Upper lobe of left lung (tissue), 6 donors: ENCODE measurements at places on chromosomes 6 and 20.

DNA sequence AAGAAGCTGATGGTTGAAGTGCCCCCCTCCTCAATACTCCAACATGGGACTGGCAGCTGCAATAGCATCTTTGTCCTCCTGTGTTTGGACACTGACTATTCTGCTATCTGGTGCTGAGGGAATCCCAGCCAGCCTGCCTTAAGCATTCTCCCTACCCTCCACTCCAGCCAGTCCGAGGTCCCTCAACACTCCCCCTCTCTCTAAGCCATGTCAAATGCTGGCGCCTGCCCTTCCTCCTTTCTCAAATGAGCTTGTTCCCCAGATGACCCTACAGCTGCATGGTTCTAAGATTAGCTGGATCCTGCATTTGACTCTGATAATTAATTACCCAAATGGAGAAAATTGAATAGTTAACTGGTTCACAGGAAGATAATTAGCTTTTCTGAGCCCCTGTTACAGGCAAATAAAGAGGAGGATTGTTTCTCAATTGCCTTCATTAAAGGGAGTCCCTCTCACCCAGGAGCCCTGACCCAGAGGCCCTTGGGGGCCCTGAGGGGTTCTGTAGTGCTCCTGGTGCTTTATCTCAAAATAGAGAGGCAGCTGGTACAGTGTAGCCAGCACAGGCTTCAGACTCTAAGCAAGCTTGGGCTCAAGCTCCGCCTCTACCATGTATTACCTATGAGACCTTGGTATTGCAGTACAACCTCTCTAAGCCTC is 37.9 kb upstream of the CHD6 start:
- DNase-seq = no peak

DNA sequence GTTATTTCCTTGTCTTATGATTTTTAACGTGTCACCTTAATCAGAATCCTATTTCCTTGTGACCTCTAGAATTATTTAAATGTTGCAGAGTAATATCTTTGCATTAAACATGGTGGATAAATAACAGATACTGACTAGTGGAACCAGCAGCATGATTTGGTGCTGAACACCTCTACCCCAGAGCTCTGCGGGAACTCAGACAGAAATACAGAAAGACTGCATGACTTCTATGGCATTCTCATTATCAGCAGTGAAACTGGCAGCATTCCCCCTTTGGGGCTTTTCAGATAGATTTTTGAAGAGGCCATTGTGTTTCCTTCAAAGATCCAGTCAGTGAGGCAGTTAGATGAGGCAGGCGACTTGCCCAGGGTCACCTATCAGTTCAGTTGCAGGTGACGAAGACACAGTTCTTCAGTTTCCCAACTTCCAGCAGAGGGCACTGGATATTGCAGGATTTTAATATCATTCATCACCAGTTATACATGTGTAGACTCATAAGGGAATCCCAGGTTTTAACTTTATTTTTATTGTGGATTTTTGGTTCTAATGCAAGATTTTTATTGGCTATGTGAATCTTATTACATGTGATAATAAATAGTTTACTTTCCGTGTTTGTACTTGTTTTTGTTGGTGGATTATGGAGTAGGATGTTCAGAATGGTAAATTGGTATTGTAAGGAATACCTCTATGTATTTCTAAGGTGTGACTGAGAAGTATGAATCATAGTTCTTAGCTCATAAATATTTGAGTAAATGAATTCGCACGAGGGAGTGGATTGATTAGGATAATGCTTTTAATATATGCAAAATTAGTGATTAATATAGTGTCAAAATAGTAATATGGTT is 81.3 kb downstream of the AFDN start:
- no peak for DNase-seq

- DNase-seq = no peak
These were observed 59.5 kb downstream of the SCAF8 start for GRCh38 chr6:154792761-154793160.

GRCh38 chr20:22450537-22450936 is 133.8 kb downstream of the FOXA2 start:
- DNase-seq = no peak

GRCh38 chr6:15577106-15577505 is 85.7 kb downstream of the DTNBP1 start:
- peak; percentile 60 for DNase-seq

GRCh38 chr6:151323791-151324487 is 67.4 kb downstream of the ZBTB2 start:
- DNase-seq = peak; percentile 92

DNA sequence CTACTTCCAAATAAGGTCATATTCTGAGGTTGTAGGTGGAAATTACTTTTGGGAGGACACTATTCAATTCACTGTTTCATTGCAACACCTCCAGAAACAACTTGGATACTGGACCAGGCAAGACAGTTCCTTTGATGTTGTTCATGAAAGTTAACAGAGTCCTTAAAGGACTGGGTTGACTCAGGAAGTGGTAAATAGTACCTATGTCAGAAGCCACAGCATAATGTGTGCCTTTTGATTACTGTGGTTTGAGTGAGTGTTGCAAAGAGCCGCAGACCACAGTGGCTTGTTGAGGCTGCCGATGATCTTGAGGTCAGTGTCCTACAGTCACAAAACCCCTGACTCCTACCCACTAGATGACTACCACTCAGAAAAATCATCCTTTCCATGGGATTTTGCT is 10.9 kb downstream of the IL20RA start:
- DNase-seq = no peak

GRCh38 chr6:111861431-111861885 is 11.8 kb downstream of the FYN start:
- no peak for DNase-seq

GRCh38 chr6:149445573-149445972 is 39.2 kb downstream of the ZC3H12D start:
- no peak for DNase-seq

GRCh38 chr6:75147512-75147911 is 58.3 kb downstream of the COL12A1 start:
- DNase-seq = no peak

DNA sequence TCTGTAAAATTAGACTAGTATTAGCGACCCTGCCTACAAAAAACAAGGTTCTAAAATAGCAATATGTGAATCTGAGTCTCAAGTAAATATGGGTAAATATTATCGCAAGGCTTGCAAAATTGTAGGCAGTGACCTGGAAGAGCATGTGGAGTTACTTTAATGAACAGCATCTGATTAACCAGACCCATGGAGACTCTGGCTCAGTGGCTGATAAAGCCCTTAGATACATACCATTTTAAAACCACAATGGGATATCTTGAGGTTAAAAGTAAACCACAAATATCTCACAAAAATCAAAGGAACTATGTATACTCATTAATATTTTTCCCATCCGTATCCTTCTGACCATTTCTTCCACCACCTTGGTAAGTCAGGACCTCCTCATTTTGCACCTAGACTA is 187.0 kb downstream of the MTFR2 start:
- no peak for DNase-seq

DNA sequence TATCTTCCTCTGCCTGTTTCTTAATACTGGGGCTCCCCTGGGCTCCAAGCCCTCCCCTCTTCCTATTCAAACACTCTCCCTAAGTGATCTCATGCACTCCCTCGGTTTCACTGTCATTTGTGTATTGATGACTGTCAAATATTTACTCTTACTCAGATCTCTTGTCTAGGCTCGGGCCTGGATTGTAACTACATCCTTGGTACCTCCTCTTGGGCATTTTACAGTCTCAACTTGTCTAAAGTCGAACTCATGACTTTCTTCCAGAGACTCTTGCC is 189.4 kb upstream of the PRDM1 start:
- no peak for DNase-seq

GRCh38 chr6:82415820-82416219 is 52.2 kb downstream of the TPBG start:
- DNase-seq = no peak

DNA sequence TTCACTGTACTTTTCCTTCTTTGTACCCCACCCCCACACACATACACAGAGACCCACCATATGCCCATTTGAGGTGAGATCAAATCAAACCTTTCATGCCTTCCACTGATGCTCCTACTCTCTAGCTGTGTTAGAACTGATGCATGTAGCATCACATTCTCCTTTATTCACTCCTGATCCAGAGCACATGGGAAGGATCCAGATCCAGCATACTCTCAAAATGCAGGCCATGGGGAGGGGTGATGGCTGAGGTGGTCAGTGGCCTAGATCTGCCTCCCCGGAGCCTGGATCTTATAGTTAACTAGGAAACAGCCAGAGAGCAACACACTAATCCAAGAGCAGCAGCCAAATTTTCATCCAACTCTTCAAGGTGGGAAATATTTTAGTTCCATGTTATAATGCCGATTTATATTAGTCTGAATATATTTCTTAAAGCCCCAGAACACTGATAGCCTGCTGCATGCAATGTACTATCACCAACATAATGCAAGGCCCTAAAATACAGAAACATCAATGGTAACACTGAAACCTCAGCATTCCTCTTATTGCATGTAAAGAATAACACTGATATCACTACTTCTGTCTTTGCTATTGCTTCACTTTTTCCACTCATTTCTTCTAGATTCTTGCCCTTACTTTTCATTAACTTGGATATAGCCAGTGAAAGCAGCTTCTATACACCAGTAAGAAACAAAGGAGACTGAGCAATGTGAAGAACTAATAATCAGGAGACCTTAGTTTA is 126.8 kb upstream of the BEND6 start:
- no peak for DNase-seq

DNA sequence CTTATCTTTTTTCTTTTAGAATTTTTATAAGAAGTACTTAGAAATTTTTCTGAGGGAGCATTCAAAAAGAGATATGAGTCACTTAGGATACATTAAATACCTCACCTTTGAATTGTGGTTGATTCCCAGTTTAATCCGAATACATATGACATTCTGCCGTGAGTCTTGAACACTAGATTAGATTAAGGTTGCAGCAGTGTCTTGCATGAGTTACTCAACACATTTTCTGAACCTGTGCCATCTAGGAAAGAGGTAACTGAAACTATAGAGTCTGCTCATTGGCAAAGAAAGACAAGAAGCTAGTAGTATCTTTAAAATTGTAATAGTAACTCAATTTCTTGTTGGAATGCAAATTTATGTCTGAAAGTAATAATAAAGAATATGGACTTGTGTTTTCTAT is 14.9 kb downstream of the PEX3 start:
- DNase-seq = no peak

GRCh38 chr20:17300113-17300512 is 73.3 kb downstream of the PCSK2 start:
- DNase-seq = no peak

- DNase-seq = no peak
These were observed 207.0 kb downstream of the ADGB start for GRCh38 chr6:146805546-146806325.

- DNase-seq = no peak
These were observed 124.0 kb downstream of the MMUT start for GRCh38 chr6:49339096-49339495.

DNA sequence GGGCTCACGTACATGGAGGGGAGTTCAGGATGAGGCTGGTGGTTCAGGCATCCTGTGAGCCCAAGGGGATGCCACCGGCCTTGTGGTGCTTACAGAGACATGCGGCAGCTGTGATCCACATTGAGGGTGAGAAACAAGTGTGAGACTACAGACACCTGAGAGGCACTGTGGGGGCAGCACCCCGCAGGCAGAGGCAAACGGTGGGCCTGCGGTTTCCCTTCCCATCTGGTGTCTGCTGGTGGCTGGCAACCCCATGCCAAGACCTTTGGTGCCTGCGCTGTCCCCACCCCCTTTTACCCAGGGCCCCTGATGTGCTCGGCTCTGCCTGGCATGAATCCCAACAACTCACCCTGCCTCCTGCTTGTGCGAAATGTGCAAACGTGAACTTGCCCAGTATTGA is 42.0 kb downstream of the ERMARD start:
- DNase-seq = no peak

GRCh38 chr6:104928141-104928540 is 28.8 kb upstream of the LIN28B start:
- no peak for DNase-seq

DNA sequence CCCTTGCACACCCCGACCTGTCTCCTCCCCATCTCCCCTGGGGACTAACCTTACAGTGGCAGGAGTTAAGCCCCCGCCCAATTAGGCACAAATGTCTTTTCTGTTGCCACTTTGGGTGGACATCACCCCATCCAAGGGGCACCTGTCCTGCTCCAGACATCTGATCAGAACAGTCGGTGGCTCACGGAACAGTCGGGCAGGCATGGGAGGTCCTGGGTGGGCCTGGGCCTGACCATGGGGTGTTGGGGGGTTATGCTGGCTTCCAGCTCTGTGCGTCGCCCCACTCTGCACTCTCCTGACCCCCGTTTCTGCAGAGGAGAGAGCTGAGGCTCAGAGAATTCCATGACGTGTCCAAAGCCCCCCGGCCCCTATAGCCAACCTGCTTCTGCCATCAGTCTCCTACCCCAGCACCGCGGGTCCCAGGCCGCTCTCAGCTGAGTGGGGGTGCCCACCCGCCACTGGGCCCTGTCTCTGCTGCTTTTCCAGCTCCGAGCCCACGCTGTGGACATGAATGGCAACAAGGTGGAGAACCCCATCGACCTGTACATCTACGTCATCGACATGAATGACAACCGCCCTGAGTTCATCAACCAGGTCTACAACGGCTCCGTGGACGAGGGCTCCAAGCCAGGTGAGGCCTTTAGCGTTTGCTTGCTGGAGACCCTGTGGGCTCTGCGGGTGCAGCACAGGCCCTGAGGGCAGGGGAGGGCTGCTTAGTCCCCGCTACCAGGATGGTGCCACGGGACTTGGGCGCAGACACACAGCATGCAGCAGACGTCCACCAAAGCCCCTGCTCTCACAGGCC is 213.2 kb downstream of the TAF4 start:
- DNase-seq = no peak

DNA sequence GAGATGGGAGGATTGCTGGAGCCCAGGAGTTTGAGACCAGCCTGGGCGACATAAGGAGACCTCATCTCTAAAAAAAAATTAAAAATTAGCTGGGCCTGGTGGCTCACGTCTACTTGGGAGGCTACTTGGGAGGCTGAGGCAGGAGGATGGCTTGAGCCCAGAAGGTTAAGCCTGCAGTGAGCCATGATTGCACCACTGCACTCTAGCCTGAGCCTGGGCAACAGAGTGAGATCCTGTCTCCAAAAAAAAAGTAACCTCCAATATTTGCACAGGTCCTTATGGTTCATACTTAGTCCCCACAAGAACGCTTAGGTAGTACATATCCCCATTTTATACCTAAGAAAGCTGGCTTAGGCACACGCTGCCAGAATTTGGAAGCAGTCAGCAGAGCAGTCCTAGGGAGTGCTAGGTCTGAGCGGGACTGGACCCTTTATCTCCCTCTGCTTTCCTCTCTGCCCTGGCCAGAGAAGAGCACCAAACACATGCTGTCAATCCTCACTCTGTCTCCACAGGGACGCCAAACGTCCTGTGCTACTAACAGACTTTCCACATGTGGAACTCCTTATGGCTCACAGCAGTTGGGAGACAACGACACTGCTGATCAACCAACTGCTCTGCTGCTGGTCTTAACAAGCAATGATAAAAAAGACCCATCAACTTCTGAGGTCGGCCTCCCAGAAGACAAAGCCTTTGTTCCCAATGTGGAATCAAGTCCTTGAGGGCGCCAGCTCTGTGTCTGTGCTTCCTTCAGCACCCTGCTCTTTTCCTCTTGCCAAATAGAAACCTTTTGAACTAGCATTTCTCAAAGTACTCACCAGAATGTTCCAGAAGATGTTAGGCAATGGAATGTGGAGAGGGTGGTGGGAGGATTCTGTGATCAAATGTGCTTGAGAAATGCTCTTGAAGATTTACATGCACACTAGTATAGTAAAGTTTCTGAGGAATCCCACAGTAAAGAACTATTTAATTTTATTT is 226.3 kb upstream of the DTNBP1 start:
- peak; percentile 31 for DNase-seq

- no peak for DNase-seq
These were observed 81.8 kb downstream of the ISM1 start for GRCh38 chr20:13302647-13303450.
